ENCODE measurements at places on chromosomes 6 and 20.

GRCh38 chr6:56727097-56727850 lies 84.6 kb upstream of the DST start:
- no peak for DNase-seq

DNA sequence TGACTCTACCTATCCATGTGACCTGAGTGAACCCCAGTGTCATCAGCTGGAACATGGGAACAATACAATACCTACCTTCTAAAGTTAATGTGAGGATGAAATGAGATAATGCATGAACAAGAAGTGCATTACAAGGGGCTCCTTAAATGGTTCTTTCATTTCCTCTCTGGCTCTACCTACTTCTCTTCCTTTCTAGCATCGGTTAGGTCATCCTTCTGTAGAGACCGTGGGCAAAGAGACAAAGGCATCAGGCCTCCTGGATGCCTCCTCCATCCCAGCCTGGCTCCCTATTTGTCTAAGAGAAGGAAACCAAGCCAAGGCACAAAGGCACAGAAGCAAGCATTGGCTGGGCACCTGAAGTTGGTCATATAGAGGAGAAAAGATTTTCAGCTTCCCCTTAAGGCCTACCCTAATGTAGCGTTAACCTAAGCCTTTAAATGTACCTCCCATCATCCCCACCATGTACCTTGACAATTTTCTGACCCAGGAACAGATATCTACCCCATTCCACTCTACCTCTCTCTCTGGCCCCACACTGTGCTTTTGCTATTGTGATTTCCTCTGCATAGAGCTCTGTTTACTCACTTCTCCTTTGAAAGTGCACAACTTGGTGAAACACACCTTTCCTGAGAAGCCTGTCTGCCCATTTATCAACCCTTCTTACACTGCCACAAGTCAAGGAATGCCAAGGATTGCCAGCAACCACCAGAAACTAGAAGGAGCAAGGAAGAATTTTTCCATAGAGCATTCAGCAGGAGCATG lies 86.6 kb downstream of the GCLC start:
- DNase-seq: no peak

- DNase-seq: no peak
These were observed 216.2 kb downstream of the NFATC2 start for GRCh38 chr20:51326201-51326819.

- no peak for DNase-seq
These were observed 117.8 kb upstream of the F13A1 start for GRCh38 chr6:6438286-6438685.

- DNase-seq: no peak
These were observed 380.6 kb upstream of the JAG1 start for GRCh38 chr20:11054266-11054993.

GRCh38 chr6:152503546-152503945 lies 133.6 kb downstream of the SYNE1 start:
- no peak for DNase-seq

- no peak for DNase-seq
These were observed 1.2 kb upstream of the NOL4L start for GRCh38 chr20:32586291-32586690.

DNA sequence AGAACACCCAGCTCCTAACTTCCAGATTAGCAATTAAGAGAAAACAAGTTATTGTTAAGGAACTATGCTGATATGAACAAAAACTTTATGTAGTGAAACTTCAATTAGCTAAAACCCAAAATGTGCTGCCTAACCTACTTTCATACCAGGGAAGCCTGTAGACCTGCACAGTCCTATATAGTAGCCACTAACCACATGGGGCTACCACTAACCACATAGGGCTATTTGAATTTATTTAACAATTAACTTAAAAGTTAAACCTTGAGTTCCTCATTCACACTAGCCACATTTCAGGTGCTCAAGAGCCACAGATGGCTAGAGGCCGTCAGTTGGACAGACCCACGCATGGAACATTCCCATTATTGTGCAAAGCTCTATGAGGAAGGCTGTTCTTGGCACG lies 72.4 kb upstream of the LAMP5 start:
- DNase-seq: no peak

- no peak for DNase-seq
These were observed 2.4 kb downstream of the PNPLA1 start for GRCh38 chr6:36272234-36272633.

DNA sequence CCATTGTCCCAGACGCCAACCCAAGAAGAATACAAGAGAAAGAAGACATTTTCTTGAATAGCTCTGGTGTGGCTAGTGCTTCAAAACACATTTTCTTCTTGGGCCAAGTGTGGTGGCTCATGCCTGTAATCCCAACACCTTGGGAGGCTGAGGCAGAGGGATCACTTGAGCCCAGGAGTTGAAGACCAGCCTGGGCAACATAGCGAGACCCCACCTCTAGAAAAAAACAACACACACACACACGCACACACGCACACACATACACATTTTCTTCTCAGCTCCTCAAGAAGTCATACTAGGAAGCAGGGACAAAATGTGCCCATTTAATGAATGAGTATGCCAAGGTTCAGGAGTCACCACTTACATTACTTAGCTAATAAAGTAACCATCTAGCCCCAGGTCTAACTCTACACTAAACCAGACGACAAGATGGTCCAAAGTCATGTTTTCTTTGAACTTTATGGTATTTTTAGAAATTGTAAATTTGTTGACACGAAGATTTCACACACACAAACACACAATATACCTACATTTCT lies 68.8 kb downstream of the ZMYND8 start:
- DNase-seq: no peak

- no peak for DNase-seq
These were observed 97.2 kb downstream of the SSR1 start for GRCh38 chr6:7215798-7216231.

DNA sequence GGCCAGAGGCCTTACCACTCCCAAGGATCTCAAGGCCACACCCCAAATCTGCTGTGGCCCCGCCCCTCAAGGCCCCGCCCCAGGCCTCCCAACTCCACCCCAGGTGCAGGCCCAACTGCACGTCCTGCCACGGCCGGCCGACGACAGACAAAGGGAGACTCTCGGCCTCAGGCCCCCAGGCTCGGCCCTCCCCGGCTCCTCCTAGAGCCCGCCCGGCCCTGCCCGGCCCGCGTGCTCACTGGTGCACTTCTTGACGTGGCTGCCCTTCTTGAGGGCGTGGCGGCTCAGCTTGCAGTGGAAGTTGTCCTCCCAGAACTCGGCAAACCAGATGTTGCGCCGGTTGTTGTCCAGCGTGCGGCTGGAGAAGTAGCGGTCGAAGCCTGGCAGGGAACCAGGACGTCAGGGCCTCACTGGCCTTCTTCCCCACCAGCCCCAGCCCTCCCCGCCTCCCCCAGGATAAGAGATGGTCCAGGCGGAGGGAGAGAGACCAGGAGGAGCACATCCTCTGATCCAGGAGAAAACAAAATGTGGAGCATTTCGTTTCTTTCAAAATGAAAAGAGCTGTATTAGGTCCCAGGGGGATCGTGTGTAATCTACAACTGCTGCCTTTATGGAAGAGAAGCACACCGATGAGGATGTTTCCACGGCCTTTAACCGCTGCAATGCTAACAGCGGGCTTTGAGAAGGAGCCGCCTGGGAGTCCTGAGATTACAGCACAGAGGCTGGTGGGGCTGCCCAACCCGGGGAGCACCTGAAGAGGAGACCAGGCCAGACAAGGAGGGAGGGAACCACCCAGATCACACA lies 89.4 kb downstream of the GRM4 start:
- DNase-seq: peak; percentile 35

GRCh38 chr6:125678601-125679000 lies 70.8 kb upstream of the HEY2 start:
- no peak for DNase-seq

DNA sequence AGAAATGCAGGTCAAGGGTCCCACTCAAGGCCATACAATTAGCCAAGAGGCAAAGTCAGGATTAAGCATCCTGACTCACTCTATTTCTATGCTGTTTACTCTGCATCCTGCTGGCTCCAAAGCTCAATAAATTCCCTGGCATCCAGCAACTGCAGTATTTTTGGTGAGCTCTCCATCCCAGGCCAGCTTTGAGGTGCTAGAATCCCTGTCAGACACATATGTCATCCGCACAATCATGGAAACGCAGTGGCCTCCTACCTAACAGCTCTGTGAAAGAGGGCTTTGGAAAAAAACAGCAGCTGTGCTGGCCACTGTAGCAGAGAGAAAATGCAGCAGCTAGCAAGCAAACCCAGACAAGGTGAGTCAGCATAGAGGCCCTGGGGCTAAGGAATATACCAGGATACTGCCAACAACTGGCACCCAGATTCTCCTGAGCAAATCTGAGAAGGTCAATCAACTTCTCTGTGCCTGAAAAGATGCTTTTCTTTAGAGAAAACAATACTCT lies 58.4 kb downstream of the ANKEF1 start:
- DNase-seq: peak; percentile 23

GRCh38 chr6:5116243-5116991 lies 31.3 kb downstream of the PPP1R3G start:
- DNase-seq: no peak

DNA sequence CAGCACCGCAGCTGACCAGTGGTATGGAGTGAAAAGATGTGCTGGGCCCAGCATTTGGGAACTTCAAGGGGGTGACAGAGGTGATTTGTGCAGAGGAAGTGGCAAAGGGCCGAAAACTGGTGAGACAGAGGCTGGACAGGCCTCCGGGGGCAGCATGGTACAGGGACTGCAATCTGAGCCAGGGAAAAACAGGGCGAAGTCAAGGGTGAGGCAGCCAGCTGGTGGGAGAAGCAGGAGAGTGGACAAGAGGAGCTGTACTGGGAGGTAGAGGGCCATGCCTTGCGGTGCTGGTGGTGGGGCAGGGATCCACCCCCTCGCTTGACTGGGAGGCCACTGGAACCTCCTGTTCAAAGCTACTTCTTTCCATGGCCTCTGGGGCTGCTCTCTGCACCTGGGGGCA lies 7.3 kb upstream of the GFRA4 start:
- DNase-seq: peak; percentile 59

- DNase-seq: no peak
These were observed 72.4 kb downstream of the ASCC3 start for GRCh38 chr6:100808638-100809275.

- no peak for DNase-seq
These were observed 315.4 kb downstream of the PLCB1 start for GRCh38 chr20:8447262-8448120.

DNA sequence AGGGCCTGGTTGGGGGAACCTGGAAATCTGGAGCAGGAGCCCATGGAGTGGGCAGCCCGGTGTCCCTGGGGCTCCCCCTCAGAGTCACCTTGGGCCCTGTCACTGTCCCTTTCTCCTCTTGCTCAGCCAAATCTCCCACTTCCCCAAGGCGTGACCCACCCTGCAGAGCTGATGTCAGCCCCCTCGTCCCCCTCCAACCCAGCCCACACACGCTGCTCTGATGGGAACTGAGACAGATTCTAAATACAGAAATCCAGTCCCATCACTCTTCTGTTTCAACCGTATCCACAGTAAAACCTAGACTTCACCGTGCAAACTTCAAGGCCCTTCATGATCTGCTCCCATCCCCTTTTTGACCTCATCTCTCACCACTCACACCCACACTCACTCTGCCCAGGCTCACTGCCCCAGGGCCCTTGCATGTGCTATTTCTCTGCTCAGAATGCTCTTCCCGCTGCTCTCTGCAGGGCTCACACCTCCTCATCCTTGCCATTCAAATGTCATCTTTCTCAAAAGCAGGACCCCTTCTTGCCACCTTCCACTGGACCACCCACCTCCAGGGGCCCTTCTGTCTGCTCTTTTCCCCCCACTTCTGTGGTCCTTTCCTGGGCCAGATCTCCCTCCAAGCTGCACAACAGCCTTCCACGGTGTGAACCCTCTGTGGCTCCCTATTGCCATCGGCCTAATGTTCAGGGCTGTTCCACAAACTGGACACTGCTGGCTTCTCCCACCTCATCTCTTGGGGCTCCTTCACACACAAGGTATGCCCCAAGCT lies 16.6 kb downstream of the TGM2 start:
- no peak for DNase-seq

GRCh38 chr6:168078943-168079405 lies at the start of gene FRMD1:
TSS of gene FRMD1 (minus strand) at chr6:168079212. CDS start at chr6:168079094, 118 bp downstream.
- DNase-seq: no peak

- DNase-seq: no peak
These were observed 71.1 kb upstream of the THEMIS start for GRCh38 chr6:127971945-127972391.

DNA sequence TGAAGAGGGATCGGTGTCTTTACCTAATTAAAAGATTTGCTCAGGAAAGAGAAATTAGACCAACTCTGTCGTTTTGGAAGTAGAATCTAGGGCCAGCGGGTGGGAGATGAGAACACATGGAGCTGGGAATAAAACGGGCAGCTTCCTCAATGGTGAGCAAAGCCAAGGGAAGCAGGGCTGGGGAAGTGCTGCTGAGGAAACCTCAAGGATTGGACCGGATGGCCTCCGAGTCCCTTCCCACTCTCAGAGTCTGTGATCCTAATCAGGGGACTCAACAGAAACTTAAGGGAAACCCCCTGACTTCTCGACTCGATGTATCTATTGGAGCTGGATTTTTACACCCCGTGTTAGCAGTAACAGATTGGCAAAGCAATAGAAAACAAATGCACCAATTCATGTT lies 10.8 kb downstream of the GCNT2 start:
- DNase-seq: no peak

GRCh38 chr6:41659935-41660334 lies 21.7 kb downstream of the MDFI start:
- no peak for DNase-seq

GRCh38 chr20:1215386-1216170 lies 10.3 kb upstream of the RAD21L1 start:
- DNase-seq: no peak

DNA sequence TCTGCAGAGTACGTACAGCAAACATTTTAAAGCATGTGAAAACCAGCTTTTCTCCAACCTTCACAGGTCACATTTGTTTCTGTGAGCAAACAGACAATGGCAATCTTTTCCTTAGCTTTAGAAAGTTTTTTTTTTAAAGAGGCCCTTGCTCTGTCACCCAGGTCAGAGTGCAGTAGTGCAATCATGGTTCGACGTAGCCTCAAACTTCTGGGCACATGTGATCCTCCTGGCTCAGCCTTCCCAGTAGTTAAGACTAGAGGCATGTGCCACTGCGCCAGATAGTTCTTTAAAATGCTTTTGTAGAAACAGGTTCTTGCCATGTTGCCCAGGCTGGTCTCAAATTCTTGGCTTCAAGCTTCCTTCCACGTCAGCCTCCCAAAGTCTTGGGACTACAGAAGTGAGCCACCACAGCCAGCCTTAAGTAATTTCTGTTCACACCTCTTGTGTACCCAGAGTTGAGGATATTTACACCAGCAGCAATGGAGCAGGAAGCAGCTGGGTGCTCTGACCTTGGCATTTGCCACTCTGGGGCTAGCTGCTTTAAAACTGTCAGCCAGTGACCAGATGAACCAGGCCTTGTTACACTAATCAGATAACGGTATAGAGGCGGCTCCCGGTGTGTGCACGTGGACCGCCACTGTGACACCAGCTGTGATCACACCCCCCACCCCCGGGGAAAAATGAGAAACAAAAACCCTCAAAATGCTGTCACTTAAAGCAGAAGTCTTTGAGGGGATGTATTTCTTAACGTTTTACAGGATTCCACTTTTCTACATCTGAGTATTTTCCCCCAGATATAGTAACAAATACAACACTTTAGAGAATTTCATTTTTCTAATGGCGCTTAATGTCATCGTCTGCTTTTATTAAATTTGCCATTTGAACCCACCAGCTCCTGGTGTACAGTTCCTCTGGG lies 71.3 kb downstream of the AKAP12 start:
- no peak for DNase-seq

- no peak for DNase-seq
These were observed 36.9 kb upstream of the SYNCRIP start for GRCh38 chr6:85679445-85680123.

GRCh38 chr6:84785671-84786070 lies 21.3 kb upstream of the TBX18 start:
- DNase-seq: no peak

Data from SHP77 treated with DMSO at 0.1 percent for 48 hours (cell line).